ENCODE measurements at places on chromosomes 12 and 14.

- DNase-seq: no peak
These were observed 2.3 kb downstream of the KSR2 start for GRCh38 chr12:117966511-117966910.

DNA sequence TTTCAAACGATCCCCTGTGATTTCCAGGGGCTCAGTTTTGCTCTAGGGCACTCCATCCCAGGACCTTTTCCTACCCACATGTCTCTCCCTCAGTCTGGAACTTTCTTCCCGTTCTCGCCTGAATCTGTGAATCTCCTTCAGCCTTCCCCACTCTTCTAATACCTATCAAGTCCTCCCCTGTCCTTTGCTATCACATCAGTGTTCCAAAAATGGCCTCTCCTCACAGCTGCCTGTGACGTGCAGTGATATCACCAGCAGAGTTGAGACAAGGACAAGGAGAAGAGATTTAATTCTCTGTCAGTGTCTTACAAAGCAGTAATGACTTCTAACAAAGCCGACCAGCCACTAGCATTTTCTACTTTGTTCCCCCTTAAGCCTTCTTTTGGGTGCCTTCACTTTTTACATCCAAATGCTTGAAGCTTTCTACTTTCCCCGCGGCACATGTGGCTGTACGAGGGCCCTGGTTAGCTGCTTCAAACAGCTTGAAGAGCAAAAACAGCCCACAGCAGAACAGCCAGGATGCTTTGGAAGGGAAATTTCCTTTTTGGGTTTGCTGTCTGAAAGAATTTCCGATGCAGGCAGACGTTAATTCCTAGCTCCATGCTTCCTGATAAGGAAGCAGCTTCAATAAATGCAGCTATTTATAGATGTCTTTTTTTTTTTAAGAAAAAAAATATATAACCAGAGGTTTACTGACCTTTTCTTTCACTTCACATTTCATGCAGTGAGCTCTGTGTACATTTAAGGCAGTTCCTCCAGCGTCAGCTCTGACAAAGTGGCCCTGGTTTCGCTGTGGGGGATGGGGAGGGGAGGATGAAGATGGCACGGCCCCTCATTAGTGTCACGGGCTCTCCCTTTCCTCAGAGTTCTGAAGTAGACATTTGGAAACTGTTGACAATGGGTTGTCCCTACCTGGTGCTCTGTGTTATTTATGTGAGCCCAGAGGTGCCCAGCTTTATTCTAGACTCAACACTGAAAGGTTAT lies 109.3 kb downstream of the ETV6 start:
- DNase-seq: no peak

DNA sequence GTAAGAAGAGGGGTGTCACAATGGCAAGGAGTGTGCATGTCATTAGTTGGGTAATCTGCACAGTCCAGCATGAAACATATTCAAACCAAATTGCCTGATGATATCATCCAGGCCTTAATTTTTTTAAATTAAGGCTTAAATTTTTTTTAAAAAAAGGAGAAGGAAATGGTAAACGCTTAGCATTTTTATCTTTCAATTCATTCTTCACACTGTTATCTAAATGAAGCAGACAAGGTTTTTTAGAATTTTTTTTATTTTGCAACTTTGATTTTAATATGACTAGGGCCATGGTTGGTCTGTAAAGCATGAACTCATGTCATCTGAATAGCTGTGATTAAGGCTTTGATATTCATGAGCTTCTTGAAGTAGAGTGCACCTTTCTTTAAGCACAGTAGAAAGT lies 362.5 kb downstream of the SYT1 start:
- no peak for DNase-seq

- DNase-seq: no peak
These were observed 1231.7 kb upstream of the TMEM132C start for GRCh38 chr12:127035011-127035879.

DNA sequence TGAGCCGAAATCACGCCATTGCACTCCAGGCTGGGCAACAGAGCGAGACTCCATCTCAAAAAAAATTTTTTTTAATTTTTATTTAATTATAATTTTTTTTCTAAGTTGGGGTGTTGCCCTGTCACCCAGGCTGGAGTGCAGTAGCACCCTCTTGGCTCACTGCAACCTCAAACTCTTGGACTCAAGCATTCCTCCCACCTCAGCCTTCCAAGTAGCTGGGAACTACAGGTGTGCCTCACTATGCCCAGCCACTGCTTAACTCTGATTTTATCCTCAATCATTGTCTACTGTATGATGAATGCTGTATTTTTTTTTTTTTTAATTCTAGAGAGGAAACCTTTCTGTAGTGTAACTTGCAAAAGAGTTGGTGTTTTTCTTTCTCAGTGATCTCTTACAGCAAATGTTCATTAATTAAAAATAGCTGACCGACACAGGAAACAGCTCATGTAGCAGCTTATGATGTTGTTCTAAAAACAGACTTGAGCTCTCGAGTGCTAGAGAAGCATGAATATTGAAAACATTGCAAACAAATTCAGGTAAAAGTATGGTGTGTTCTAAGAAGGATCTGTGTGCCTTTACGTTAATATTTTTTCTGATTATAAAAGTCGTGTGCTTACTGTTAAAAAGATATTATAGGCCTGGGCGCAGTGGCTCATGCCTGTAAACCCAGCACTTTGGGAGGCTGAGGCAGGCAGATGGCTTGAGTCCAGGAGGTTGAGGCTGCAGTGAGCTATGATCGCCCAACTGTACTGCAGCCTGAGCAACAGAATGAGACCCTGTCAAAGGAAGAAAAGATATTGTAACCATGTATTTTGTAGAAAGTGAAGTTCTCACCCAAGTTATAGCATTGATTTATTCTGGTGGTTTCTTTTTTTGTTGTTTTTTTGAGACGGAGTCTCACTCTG lies 68.9 kb downstream of the FGD4 start:
- DNase-seq: no peak

DNA sequence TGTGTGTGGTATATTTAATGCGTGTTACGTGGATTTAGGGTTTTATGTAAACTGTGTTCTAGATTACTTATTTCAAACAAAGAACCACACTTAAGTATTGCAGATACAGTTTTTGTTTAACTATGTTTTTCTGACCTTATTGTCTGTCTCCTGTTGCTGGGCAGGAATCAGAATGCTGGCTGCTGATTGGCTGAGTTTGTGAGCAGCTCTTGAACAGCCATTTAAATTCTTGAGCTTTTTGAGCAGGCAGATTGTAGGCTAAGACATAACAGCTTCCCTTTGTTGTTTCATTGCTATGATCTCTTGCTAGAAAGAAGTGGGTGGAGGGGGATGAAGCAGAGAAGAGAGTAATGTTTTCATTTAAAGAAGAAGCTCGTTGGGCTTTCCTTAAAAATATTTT lies 52.2 kb downstream of the ATF7IP start:
- DNase-seq: peak; percentile 74

Measured in fibroblast of skin of left quadriceps (primary cell).